Activated CD4-positive, alpha-beta T cell treated with anti-CD3 and anti-CD28 coated beads, Interleukin-2, Interleukin-6, amounts not matched to agents 100 ng/mL and 50 ng/mL, durations not matched to agents 16 hours and 8 hours (primary cell): ENCODE measurements at places on chromosomes 5 and 9.

DNA sequence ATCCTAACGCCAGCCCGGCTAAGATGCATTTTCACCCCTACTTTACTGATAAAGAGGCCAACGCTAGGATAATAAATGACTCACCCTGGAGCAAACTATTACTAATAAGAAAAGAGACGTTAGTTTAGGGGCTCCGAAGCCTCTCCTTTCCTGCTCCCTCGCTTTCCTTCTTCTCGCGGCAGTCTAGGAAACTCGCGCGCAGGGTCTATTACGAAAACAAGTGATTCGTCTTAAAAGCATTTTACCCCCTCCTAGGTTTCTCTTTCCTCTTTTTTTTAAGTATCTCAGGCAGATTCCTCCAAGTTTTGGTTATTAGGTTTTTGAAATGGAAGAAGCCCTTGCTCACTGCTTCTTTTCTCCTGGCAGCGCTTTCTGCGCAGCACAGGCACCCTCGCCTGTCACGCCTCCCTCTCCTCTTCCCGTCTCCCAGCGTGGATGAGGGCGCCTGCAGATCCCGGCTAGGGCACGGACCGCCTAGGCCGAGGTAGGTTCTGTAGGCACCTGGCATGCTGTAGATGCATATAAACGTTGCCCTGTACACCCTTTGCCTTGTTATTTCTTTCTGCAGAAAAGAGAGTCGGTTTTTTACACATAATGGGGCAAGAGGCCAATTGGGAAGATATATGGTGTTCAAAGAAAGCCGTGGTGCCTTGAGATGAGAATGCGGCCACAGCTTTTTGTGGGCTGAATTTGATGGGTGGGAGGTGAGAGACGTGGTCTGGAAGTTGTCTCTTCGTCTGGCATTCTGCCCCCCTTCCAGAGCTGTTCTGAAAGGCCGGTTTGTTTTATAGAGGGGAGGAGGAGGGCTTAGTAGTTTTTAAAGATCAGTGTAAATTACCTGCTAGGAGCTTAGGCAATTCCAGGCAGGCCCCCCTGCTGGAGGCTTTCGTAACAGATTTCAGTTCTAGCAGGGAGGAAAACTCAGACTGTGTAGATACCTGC, 983 bp downstream of the GCNT1 start:
- no peak for DNase-seq

GRCh38 chr9:16461851-16462250, 408.6 kb downstream of the BNC2 start:
- DNase-seq: no peak

DNA sequence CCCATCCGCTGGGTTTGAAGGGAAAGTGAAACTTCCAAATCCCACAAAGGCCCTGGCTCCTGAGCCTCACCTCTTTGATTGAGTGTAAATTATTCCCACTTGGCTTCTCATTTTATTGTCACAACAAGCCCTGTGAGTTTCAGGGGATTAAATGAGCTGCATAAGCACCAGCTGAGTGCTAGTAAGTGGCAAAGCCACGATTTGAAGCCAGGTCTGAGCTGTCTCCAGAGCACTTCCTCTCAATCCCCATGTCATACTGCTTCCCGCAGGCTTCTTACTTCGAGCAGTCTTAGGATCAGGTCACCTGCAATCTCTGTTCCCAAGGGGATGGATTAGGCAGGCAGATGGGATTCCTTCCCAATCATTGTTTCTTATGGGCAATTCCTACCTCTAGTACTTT, 18.0 kb downstream of the RPS14 start:
- no peak for DNase-seq

- DNase-seq: no peak
Measured at GRCh38 chr5:95827892-95828246, 5.3 kb upstream of the GLRX start.

GRCh38 chr5:756865-757345, 27.6 kb downstream of the ZDHHC11B start:
- no peak for DNase-seq

DNA sequence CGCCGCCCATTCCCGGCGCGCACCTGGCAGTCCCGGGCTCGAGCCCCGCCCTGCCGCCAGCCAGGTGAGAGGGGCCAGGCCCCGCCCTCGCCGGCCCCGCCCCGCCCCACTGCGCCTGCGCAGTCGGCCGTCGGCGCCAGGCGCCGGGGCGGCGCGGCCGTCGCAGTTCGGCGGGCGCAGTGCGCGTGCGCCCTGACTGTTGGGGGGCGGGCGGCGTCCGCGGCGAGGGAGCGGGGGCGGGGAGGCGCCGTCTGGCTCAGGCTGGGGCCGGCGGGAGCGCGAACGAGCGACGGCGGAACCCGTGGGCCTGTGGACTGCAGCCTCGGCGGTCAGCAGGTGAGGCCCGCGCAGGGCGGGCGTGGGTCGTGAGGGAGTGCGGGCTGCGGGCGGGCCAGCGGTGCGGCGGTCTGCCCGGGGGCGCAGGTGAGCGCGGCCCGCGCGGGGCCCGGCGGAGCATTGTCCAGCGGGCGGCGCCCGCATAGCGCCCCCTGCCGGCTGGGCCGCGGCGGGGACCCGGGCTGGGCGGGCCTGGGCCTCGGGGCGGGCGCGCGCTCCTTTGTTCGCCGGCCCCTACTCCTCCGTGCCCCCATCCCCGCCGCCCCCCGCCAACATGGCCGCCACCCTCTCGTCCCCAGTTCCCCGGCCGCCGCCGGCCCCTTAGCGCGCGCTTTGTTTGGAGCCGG, at the start of gene SPIN1:
Gene SPIN1 (plus strand): TSS at position 242 of the 683 bp plus-strand sequence. CDS start 38,096 bp downstream, outside the sequence.
- peak; percentile 87 for DNase-seq

DNA sequence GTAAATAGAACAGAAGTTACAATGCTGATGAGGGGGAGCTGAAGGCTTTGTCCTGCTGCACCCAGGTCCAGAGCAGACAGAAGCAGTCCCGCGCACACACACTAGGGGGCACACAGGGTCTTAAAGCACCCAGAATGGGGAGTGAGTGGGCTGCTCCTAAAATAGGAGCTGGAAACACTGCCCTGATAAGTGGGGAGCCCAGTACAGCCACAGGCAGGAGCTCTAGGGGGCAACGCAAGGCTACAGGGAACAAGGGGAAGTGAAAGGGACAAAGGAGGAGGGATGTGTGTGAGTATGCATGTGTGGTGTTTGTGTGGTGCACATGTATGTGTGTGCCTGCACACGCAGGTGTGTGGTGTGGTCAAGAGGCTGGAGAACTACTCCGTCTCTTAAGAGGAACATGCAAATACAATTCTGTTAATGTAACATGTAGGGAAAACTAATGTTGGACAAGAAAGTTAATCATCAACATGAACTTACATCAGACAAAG, 191.5 kb downstream of the ROR2 start:
- DNase-seq: peak; percentile 52

- DNase-seq: peak; percentile 15
Measured at GRCh38 chr5:135578685-135579341, at the start of gene CXCL14. Gene CXCL14 (minus strand): TSS chr5:135578991. CDS start chr5:135578778, 213 bp downstream.

GRCh38 chr5:1125030-1125357, 13.1 kb upstream of the SLC12A7 start:
- no peak for DNase-seq

- no peak for DNase-seq
Measured at GRCh38 chr5:2960294-2960693, 208.8 kb upstream of the IRX2 start.

- no peak for DNase-seq
Measured at GRCh38 chr5:10599862-10600284, 36.0 kb downstream of the ANKRD33B start.

DNA sequence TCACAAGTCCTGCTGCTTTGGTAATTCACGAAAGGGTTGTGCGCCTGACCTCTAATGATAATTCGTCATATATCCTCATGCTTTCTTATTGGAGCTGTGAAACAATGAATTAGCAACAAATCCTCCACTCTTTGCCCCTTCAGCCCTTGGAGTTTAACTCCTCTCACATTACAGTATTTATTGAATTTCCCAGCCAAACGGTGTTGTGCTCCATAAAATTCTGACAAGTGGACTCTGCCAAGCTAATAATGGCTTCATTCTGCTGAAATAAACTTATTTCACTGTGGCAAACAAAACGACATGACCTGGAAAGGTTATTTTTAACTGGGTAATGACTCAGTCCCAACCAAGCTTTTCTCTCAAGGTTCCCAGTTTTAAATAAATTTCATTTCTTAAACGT, 984.4 kb upstream of the DMAC1 start:
- no peak for DNase-seq

DNA sequence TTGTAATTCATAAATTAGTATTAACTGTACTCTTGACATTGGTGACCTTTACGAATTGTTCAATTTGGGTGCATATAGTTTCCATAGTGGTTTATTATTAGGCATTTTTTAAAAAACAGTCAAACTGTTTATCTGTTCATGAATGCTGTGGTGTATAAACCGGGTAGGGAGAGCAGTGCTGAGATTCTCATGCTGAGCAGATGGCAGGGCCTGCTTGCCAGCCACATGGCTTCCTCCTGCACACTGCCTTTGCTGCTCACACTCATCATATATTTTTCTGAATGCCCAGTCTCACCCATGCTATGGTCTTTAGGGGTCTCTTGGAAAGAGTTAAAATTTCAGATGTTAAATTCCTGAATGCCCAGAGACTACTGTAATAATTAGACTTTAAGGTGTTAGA, 40.8 kb downstream of the NNT start:
- DNase-seq: no peak

DNA sequence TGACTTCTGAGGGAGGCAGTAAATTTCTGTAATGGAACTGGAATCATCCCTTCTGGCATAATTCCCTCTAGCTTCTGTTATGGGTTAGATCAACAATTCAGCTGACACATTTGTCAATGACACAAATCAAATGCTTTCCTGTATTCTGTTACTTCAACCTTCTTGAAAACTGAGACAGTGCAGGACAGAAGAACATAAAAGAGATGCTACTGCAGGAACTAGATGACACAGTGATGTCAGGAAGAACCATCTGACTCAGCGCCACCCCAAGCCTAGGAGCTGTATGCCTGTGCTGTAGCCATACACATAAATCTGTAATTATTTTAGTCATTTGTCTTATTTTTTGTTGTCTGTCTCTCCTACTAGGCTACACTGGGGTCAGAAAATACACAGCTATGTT, 18.2 kb upstream of the CEP120 start:
- DNase-seq: peak; percentile 88

- DNase-seq: no peak
Measured at GRCh38 chr5:34857161-34857560, 18.2 kb downstream of the TTC23L start.

DNA sequence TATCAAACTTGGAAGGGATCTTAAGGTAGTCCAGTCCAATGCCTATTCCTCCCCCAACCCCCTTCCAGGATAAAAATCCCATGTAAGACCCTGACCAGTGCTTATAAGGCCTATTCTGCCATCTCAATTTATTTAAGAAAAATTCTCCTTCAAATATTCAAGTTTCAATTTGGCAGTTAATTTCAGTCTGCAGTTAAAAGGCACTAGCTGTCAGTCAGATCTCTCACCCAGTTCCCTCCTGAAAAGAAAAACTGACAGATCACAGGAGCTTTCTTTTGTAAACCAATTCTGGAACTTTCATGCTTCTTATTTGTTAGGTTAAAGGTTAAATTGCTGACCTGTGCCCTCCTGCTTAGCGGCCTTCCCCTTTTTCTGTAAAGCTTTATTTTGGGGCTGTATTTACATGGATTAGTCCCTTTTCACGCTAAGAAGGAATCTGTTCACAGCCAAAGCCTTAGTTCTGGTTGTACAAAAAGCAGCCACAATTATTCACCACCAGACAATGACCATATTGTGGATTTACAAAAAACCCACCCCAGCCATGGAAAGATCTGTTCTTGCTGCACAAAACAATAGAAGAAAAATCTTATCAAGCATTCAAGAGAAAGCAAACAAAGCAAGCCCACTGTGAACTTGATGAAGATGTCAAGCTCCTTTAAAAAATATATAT, 68.7 kb downstream of the DENND1A start:
- no peak for DNase-seq

DNA sequence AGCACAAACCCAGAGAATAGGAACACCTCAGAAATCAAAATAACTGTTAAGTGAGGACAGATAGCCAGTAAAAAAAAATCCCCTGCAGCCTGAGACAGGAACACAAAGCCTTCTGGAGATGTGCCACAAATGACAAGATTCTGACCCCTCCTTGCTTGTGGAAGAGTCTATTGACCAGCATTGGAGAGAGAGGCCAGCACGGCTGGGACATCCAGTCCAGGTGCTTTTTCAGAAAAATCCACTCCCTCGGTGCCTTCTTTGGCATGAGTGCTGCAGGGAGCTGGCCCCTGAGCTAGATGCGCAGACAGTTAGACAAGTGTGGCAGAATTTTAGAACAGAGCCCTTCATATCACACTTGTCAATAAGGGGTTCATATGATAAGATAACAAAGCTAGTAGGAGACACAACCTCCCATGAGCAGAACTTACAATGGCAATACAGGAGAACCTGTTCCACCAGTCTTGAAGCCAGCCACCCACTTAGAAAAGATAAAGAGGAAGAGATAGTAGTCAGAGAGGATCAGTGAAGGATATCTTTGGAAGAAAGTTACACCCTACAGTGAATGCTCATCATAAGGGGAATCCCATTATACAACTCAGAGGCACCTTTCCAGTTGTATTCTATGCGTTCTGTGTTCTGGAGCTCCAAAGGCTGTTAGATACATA, 298.4 kb downstream of the TLE1 start:
- no peak for DNase-seq

DNA sequence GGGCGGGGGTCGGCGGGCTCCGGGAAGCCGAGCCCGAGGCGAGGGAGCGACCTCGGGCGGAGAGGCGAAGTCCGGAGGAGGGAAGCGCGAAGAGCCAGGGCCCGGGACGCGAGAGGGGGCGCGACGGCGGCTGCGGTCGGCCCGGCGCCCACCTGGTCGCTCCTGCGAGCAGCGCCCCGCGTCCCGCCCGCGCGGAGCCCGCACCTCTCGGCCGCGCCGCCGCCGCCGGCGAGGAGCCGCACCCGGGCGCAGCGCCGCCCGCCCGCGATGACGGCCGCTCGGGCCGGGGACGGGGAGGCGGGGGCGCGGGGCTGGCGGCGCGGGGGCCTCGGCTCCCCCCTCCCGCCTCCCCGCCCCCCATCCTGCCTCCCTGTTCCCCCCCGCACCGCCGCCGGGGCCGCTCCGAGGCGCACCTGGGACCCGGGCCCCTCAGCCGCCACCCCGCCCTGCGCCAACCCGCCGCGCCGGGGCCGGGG, 2.6 kb downstream of the NR5A1 start:
- no peak for DNase-seq
